ENCODE measurements at places on chromosomes 6 and 20.

- DNase-seq = no peak
These were observed 83.0 kb downstream of the RTN4IP1 start for GRCh38 chr6:106546261-106546690.

DNA sequence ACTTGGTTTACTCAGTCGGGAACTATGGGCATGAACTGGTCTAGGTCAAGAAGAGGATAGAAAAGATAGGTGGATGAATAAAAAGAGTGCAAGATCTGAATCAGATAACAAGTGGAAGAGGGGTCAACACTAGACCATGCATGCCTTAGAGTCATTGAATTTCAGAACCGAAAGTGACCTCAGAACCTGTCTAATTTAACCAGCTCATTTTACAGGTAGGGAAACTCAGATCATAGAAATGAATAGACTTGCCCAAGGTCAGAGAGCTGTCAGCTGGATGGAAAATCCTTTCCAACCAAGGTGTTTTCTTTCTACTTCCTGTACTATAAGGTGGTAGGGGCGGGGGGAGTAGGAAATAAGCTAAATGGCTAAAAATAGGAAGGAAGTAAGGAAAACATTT, 121.4 kb upstream of the ADGRF1 start:
- DNase-seq = no peak

DNA sequence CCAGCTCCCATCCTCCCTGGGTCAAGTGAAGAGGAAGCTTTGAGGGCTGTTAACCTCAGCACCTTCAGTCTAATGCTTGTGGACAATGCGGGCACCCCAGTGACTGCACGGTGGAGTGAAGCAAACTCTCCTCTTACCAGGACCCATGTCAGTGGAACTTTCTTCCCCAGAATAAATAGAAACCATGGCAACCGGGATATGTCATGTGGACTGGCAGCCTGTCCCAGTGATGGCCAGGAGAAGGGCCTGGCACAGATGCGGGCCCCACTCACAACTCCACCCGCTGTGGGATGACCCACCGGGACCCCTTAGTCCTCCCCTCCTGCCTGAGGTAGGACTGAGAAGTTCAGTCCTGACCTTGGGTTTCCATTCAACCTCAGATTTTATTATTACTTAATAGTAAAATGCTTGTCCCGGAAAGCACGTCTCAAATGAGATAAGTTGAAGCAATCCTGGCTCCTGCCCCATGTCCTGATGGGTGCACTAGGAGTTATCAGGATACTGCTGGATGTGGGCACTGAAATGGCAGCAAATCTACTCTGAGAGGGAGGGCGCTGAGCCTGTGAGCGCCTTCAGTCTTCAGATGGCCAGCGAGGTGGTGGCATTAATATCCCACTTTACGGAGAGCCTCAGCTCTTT, 23.5 kb downstream of the TOX2 start:
- no peak for DNase-seq

DNA sequence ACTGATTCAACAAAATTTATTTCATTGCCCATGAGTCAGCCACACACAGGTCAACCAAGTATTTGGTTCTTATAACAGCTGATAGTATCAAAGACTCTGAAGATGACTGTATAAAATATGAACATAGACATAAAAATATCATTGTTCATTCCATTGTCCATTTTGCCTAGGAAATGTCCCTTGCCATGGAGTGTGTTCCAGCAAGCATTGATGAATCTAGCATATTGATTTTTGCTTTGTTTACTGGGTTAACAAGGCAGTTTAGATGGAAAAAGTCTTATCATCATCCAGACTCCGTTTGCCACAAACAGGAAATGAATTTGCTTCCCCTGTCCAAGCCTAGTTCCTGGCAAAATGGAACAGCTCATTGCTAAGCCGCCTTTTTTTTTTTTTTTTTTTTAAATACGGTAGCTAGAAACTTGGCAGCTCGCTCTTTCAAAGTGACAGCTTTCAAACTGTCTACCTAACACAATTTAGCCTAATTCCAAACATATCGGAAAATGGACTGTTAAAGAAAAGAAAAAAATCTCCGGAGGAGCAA, 7.5 kb downstream of the F13A1 start:
- DNase-seq = no peak

GRCh38 chr6:144549837-144550747, 265.0 kb downstream of the UTRN start:
- no peak for DNase-seq

All from right hindlimb (tissue), 1 donor.